ENCODE measurements at places on chromosomes 2 and 18.

- DNase-seq: no peak
These were observed 207.9 kb downstream of the GLI2 start for GRCh38 chr2:120943403-120944034.

GRCh38 chr2:239097428-239097696 is 249.5 kb downstream of the TWIST2 start:
- DNase-seq: no peak

DNA sequence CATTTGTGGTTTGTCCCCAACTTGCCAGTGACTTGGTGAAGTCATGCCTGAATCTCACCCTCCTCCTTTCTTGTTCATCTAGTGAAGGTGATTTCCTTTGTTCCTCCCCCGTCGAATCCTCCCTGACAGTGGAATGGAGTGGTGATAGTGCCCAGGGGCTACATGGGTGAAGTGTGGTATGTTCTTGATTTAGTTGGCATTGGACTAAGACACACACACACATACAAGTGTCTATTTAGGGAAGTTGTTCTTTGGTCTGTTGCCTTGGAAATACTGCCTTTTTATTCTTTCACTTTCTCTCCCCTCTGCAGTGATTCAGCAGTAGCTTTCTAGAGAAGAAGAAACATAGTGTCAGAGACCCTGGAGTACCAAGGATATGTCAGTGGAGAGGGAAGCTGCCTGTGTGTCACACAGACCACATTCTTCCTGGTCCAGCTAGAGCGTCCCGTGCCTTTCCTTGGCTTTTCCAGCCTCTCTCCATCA is 10.9 kb downstream of the INPP4A start:
- DNase-seq: peak; percentile 30

DNA sequence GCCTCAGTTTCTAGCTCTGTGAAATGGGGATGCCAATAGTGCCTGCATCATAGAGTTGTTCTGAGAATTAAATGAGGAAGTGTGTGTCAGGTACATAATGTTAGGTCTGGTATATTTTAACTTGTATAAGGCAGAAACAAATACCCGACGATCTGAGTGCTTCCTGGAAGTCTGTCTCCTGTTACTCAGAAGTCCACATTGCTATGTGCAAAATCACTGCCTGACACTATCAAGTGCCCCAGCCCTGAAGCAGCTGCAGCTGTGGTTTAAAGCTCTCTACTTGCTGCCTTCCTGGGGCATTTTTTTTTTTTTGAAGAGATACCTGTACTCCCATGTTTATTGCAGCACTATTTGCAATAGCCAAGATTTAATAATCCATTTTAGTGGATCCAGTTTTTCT is 125.3 kb downstream of the SLC4A3 start:
- DNase-seq: no peak

DNA sequence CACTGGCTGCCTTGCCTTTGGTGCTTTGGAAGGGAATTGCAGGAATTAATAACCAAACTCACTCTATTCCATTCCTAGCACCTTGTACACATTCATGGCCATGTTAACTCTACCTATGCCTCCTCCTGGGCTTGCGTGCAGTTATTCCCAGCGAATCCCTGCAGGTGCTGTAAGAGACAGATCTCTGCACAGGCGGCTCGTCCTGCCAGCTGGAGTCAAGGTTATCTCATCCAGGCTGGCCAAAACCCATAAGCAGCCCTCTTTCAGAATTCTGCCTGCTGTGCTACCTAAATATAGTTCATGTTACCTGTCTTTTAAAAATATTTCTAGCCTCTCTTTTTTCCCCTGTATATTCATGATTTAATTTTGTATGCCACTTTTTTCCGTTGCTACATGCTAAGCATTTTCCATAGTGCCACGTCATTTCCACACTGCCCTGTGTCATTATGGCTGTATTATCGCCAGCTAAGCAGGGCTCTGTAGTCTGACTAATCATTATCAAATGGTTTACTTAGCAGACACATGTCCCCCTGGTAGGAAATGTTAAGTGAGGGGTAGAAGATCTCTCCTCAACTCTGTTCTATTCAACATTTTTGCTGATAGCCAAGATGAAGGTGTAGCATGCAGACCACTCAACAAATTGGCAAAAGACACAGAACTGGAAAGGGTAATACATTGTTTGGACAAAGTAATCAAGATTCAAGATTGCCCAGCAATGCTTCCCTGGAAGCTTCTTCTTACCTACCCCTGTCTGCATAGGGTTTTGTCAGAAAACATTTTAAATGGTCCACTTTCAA is 79.7 kb upstream of the TAF1B start:
- DNase-seq: peak; percentile 51

DNA sequence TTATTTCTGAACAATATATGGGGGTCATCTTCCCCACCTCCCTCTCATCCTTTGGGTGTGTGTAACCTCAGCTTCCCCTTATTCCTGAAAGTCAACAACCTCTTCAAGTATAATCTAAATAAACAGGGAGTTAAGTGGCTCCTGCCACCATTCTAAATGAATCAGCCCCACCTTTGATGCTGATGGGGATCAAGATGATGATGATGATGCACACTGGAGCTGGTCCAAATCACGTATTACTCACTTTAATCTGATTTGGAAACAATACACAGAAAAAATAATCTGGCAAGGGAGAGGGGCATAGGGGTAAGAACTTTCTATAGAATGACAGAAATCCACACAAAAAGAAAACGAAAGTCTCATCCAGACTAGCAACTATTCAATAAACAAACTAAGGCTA is 7.1 kb downstream of the ACVR1 start:
- no peak for DNase-seq

DNA sequence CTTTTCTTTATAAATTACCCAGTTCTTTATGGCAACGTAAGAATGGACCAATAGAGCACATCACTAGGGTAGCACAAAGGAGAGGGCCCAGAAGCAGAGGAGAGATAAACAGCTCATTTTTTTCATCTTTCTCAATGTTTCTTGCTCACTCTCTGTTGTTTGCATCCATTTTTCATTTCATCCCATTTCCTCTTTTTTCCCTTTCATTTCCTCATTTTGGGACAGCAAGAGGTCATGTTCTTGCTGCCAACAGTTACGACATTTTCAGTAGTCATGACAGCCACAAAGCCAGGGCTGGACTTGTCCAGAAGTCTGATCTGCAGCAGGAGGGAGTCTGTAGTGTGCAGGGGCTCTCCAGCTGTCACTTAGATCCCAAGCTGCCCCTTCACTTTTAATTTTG is 52.7 kb upstream of the CYP1B1 start:
- DNase-seq: no peak

DNA sequence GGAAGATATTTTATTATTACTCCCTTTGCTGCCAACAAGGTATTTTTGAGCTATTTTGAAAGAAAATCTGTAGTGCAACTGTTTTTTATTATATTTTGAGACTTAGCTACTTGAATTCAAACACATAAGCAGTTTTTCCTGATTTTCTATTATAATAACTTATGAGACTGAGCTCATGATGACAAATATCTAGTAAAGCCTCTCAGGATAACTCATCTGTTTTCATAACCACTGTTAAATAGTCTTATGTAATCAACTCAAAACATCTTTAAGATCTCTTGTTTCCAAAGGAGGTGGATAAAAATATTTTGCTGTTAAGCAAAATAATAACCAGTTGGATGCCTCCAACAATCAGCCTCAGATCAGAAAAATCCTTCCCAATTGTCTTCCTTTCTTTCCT is 21.9 kb upstream of the PPP1CB start:
- no peak for DNase-seq

DNA sequence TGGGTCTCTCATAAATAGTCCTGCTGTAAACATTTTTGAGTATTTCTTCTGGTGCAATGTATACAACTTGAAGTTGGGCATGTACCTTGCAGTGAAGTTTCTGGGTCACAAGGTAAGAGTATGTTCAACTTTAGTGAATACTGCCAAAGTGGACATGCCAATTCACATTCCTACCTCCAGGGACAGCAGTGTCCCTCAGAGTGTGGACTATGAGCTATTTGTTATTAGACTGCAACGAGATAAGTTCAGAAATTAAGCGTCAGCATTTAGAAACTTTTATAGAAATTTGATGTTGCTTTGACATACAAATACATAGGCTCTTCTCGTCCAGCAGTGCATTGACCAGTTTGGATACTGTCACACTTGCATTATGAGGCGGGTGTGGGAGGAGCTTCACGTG is 7.2 kb upstream of the ACKR3 start:
- DNase-seq: no peak

DNA sequence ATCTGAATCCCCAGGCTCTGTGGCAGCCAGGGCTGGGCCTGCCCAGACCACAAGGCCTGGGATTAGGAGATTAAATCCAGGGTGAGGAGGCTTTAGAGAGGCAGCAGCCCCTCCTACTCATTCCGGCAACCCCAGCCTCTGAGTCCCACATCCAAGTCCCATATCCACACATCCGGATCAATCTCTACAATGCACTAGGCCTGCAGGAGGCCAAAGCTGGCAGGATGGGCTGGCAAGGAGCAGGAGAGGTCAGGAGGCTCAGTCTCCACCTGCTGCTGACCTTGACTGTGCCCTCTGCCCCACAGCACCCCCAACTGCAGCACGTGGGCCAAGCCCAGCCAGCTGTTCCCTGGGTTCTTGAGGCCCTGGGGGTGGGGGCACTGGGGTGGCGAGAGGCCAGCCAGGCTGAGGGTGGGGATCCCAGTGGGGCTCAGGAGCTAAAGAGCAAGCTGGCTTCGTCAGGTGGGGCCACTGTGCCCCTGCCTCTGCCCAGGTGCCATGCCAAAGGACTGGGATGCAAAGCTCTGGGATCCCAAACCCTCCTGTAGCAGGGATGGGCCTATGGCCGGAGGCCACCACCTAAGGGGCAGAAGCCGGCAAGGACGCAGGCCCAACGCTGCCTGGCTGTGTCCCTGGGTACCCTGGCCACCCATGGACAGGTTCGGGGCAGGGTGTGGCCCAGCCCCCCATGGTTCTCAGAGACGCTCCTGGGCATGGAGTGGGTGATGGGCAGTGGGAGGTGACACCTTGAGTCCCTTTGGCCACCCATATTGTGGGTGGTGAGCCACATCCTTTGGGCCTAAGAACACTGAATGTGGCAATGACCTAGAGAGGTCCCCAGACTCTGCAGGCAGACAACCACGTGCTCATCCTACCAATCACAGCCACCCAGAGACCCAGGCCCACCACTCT is 3.2 kb downstream of the KIF1A start:
- no peak for DNase-seq

- DNase-seq: peak; percentile 4
These were observed 36.7 kb downstream of the PRKD3 start for GRCh38 chr2:37287966-37288365.

DNA sequence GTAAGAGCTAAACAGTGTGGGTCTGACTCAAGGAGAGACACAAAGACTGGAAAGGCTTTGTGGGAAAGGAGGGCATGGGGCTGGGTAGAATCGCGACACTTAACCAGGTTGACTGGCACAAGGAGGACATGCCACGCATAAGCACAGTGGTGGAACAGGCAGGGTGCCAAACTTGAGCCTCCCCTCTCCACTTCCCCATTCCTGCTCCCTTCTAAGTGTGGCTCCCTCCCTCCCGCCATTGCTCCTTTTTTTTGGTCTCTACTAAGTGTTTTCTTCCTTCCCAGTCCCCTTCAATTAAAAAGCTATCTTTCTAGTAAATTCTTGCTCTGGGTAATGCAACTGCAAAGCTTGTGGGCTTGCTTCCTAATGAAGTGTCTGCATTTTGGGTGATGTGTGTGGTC is 40.3 kb upstream of the ZFP36L2 start:
- no peak for DNase-seq

DNA sequence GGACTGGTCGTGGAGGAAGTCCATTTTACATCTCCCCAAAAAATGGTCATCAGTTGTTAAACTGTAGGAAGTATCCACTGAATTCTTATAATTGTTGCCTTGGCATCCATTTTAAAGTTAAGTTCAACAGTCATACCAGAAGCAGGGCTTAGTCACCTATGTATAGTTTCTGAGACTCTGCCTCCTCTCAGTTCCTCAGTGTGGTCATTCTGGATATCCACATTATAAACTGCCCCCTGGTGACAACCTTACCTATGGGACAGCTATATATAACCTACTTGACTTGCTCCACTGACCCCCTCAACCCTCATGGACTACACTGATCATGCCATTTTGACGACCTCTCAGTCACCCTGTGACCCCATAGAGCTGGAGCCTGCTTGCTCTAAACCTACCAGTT is 617.0 kb downstream of the LRP1B start:
- no peak for DNase-seq

DNA sequence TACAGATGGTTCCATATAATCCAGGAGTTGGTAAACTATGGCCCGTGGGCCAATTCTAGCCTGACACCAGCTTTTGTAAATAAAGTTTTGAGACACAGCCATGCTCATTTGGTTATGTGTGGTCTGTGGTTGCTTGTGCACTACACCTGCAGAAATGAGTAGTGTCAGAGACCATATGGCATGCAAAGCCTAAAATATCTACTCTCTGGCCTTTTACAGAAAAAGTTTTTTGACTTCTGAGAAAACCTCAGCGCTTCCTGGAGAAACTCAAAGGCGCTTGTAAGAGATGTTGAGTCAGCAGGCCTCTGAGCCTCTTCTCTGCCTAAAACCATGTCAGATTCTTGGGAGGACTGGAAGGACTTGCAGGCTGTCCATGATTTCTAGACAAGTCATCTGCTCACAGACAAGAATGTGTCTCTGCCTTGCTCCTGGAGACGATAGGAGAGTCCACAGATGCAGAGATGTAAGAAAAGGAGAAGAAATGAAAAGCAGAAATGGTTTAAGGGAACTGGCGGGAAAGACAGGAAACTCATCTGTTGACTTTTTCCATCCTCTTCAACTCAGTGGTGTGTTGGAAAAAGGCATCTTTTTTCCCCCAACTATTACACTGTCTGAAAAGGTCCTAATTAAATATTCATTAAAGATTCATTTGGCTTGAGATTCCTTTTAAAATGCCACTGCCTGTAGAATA is 5.2 kb downstream of the TTC39C start:
- DNase-seq: peak; percentile 55

DNA sequence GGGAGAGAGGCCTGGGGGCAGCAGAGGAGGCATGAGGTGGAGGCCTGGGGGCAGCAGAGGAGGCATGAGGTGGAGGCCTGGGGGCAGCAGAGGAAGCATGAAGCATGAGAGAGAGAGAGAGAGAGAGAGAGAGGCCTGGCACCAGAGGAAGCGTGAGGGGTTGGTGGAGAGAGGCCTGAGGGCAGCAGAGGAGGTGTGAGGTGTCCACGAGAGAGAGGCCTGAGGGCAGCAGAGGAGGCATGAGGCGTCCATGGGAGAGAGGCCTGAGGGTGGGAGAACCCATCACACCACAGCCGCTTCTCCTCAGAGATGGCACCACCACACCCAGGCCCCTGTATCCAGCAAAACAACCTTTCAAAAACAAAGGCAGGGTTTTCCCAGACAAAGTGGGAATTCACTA is 55.7 kb upstream of the KCNG2 start:
- DNase-seq: no peak
